ENCODE measurements at places on chromosomes 16 and 17.

DNA sequence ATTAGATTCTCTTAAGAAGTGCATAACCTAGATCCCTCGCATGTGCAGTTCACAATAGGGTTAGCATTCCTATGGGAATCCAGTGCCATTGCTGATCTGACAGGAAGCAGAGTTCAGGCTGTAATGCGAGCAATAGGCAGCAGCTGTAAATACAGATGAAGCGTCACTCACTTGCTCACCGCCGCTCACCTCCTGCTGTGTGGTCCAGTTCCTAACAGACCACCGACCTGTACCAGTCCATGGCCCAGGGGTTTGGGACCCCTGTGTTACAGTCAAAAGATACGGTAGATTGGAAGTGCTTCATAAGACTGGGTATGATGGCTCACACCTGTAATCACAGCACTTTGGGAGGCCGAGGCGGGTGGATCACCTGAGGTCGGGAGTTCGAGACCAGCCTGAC lies 2.8 kb downstream of the STAT5A start:
- no peak for DNase-seq

GRCh38 chr17:68293490-68294195 lies 2.3 kb downstream of the ARSG start:
- DNase-seq: no peak

- DNase-seq: no peak
Observed at GRCh38 chr16:54164789-54165173, 121.8 kb downstream of the IRX3 start.

DNA sequence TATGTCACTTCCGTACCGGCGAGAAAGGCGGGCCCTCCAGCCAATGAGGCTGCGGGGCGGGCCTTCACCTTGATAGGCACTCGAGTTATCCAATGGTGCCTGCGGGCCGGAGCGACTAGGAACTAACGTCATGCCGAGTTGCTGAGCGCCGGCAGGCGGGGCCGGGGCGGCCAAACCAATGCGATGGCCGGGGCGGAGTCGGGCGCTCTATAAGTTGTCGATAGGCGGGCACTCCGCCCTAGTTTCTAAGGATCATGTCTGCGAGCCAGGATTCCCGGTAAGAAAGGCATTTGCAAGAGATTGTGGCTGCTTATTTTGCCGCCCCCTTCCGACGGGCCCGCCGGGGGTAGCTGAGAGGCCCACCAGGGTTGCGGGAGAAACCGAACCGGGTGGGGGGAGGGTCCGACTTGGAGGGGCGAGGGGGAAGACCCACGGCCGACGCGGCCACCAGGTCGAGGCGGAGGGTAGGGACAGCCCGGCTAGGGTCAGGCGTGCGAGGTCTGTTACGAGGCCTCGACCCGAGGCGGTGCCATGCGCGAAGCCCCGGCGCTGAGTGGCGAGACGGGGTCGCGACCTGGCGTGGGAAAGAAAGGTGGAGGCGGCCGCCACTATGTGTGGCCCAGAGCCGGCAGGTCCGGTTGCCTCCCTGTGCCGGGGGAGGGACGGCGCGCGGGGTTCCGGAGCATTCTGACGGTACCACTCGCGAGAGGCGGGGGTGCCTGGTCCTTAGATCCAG lies 6.7 kb upstream of the CD68 start:
- peak; percentile 100 for DNase-seq

DNA sequence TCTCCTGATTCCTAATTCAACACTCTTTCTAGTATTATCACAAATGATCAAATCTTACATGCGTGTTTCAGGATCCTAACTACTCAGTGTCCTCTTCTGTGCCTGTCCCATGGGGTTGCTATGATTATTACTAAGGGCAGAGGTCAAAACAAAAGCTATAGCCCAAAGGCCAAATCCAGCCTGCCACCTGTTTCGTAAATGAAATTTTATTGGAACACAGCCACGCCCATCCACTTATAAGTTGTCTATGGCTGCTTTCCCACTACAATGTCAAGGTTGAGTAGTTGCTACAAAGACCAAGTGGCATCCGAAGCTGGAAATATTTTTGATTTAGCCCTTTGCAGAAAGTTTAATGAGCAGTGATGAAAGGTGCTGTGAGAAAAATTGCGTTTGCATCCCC lies 336.6 kb downstream of the TMEM114 start:
- DNase-seq: no peak

DNA sequence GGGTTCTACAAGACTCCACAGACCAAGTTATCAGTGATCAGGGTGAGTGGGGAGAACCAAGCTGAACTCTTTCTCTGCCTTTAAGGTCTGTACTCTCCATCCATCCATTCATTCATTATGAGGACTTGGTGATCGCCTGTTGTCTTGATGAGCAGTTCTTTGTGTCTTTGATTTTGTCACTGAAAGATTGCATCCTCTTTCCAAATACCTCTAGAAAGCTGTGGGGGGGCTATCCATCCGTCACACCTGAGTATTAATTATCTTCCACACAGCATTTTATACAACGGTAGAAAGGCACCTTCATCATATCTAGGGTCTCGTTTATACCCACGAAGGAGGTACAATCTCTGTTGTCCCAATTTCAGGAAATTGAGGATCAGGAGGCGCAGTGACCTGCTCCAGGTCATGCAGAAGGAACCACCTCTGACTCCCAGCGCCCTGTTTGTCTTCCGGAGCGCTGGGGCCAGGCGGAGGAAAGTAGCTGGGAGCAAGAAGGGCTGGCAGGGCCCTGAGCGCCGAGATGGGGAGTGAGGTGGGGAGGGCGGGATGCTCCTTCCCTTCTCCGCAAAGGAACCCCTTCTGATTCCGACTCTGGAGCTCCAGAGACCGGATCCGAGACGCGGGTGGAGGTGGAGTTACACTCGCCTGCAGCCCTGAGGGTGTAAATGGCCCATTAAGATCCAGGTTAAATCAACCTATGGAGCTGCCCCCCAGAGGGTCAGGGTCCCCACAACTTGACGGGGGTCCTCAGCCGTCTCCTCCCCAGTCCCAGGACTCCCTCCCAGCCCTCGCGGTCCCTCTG lies 605 bp upstream of the ABAT start:
- no peak for DNase-seq

- DNase-seq: no peak
Observed at GRCh38 chr17:58386708-58387107, 30.6 kb downstream of the RNF43 start.

DNA sequence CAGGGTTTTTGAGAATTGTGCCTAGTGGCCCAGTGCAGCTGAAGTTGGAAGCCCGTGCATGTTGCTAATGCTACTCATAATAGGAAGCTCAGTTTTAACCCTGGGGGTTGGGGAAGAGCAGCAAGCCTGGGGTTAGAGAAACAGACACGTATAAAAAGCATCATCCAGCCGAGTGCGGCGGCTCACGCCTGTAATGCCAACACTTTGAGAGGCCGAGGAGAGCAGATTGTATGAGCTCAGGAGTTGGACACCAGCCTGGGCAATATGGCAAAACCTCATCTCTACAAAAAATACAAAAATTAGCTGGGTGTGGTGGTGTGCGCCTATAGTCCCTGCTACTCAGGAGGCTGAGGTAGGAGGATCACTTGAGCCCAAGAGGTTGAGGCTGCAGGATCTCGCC lies 2.3 kb upstream of the CLUH start:
- DNase-seq: no peak

DNA sequence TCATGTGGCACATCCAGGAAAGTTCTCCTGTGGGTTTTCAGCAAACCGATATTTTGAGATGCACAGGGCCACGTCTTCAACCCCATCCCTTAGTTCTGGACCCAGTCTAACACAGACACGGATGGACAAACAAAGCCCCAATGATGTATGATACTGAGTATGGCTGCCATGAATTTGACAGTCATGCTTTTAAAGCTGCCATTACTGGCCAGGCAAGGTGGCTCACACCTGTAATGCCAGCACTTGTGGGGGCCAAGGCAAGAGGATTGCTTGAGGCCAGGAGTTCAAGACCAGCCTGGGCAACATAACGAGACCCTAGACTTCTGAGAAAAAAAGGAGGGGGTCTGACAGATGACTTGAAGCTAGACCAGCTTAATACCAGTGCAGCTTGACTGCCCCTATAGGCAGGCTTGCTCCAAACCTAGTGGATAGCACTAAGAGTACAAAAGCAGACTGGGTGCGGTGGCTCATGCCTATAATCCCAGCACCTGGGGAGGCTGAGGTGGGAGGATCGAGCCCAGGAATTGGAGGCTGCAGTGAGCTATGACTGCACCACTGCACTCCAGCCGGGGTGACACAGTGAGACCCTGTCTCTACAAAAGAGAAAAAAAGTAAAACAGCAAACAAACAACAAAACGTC lies 10.8 kb upstream of the ZNF629 start:
- no peak for DNase-seq

DNA sequence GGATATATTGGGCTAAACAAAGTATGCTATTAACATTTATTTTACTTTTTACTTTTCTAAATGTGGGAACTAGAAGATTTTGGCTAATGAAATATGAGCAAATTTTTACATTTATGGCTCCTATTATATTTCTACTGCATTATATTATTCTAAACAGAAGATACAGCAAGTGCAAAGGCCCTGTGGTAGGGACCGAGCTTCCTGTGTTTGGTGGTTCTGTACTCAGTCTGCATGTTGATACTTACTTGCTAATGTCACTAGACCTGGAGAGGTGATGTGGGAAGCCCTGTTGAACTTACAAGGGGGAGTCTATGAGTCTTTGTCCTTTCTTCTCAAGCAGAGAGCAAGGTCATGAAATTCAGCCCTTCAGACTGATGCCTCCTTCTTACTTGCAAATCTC lies 10.0 kb upstream of the IRX3 start:
- DNase-seq: no peak

DNA sequence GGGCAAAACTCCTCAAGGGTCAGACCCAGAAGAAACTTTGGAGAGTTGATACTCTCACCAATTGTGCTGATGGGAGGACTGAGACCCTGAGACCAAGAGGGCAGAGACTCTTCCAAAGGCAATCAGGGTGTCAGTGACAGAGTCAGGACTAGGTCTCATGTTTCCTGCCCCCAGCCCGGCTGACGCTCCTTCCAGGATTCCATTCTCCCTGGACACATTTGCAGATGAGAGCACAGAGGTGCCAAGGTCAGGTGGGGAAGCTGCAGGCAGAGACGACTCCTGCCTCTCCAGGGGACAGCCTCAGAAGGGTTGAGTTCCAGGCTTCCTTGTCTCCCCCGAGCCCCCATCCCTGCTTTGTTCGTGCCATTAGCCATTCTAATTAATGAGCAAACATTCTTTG lies 174.1 kb downstream of the WSCD1 start:
- DNase-seq: no peak

GRCh38 chr16:19086322-19087199 lies 19.1 kb downstream of the COQ7 start:
- DNase-seq: peak; percentile 80

DNA sequence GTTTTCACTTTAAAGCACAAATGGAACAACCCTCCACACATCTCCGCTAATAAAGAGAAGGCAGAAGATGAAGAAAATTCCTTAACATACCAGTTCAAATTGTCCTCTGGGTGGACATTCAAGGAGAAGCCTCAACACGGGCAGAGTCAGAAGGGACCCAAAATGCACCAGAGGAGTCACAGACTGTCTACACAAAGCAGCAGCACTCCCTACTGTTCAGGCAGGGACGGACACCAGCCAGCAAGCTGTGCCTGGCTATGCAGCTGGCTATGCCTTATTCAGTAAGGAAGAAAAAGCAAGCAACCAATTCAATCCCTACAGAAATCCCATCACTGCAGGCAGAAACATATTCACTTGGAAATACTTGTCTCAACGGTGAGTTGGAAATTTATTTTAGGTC lies 8.1 kb downstream of the DNAJC7 start:
- peak; percentile 81 for DNase-seq

DNA sequence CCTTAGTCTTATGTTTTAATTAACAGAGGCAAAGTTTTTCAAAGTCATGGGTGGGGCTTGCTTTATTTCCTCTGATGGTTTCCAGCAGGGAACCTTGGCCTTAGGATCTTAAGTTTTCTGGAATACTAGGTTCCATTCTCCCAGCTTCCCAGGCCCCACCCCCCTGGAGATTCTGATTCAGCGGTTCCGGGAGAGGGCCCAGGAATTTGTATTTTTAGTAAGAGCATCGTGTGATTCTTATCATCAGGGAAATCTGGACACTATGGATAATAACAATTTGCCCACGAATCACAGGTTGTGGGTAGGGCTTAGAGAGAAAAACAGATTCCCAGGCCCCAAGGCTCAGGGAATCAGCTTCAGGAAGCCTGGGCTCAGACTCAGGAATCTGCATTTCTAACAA lies 263.6 kb downstream of the NTN1 start:
- no peak for DNase-seq

- no peak for DNase-seq
Observed at GRCh38 chr16:76293980-76294379, 16.8 kb downstream of the CNTNAP4 start.

- no peak for DNase-seq
Observed at GRCh38 chr17:80292521-80292971, 31.9 kb downstream of the RNF213 start.

Measured in midbrain (tissue), 1 donor.